ENCODE measurements at places on chromosomes 5 and 9.

- no peak for DNase-seq
These were observed 763 bp downstream of the TJP2 start for GRCh38 chr9:69174616-69175463.

GRCh38 chr9:110758201-110758600 is 89.6 kb downstream of the MUSK start:
- DNase-seq, result no peak

- DNase-seq, result no peak
These were observed 31.3 kb downstream of the ISOC1 start for GRCh38 chr5:129125819-129126218.

GRCh38 chr9:135945969-135946368 is 15.2 kb downstream of the UBAC1 start:
- DNase-seq, result no peak

DNA sequence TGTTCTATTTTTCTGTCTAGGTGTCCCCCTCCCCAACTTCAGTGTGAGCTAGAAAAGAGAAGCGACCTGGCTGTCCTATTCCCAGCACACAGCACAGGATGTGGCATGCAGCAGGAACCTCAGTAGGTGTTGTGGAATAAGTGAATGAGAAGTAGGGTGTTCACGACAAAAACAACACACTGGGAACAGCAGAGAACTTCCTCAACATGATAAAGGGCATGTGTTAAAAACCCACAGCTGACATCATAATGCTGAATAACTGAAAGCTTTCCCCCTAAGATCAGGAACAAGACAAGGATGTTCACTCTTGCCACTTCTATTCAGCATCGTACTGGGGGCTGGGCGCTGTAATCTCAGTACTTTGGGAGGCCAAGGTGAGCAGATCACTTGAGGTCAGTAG is 155.6 kb upstream of the ZNF618 start:
- no peak for DNase-seq

- DNase-seq, result no peak
These were observed 154.0 kb downstream of the MCTP1 start for GRCh38 chr5:95130941-95131340.

GRCh38 chr5:1270933-1271914 is 23.6 kb downstream of the TERT start:
- no peak for DNase-seq

DNA sequence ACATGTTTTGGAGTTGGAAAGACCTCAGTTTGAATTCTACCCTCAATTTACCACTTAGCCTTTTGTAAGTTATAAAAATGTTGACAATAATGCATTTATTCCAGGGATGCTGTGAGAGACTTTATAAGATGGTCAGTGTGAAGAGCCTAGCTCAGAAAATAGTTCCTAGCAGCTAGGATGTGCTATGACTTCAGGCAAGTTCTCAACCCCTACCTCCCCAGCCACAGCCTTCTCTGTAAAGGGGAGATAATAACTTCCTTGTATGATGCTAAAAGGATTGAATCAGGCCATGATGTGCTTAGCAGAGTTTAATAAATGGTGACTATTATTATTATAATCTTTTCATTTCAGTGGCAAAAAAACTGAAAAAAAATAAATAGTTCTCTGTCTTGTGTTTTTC is 77.6 kb downstream of the ALDH1A1 start:
- no peak for DNase-seq

- no peak for DNase-seq
These were observed 15.7 kb downstream of the TMEM8B start for GRCh38 chr9:35844628-35845270.

- no peak for DNase-seq
These were observed 6.1 kb downstream of the GAS1 start for GRCh38 chr9:86941197-86941596.

DNA sequence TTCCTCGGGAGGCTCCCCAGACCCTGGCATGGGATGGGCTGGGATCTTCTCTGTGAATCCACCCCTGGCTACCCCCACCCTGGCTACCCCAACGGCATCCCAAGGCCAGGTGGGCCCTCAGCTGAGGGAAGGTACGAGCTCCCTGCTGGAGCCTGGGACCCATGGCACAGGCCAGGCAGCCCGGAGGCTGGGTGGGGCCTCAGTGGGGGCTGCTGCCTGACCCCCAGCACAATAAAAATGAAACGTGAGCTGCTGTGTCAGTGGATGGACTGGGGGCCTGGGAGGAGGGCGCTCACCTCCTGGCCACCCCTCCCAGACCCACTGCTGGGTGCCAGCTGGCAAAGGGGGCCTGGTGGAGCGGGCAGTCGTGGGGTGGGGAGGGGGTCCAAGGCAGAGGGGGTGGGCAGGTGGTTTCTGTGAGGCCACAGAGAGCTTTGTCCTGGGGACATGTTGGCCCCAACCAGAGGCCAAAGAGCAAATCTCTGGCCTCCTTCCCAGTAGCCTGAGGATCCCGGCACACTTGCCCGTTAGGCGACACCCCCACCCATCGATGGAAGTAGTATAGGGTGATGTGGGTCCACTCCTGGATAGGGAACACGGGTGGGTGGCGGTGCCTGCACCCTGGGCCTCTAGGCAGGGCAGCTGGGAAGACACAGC is 9.8 kb downstream of the EGFL7 start:
- no peak for DNase-seq

DNA sequence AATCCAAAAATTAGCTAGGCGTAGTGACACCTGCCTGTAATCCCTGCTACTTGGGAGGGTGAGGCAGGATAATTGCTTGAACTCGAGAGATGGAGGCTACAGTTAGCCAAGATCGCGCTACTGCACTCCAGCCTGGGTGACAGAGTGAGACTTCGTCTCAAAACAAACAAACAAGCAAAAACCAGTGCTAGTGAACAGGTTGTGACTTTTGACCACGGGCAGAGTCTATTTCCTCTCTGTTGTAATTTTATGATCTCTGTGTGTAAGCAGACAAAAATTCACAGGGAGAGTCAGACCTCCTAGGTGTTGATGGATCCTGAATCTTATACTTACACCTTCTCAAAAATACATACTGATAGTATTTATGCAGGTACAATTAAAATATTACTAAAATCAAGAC is 65.8 kb downstream of the SPEF2 start:
- DNase-seq, result no peak

DNA sequence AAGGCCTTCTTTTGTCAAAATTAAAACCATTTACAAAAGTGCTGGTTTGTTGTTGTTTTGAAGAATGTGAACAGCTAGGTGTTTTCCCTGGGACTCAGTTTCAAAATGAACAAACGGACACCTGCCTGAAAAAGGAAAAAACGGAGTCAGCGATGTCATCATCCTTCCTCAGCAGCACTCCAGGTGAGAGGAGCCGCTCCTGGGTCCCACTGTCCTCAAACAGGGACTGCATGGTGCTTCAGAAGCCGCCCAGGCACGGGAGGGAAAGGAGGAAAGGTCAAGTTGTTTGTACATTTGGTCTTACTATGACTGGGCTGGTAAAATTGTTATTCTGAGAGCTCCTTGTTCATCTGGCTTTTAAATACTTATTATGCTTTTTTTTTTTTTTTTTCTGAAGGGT is 69.0 kb upstream of the ZSWIM6 start:
- no peak for DNase-seq

DNA sequence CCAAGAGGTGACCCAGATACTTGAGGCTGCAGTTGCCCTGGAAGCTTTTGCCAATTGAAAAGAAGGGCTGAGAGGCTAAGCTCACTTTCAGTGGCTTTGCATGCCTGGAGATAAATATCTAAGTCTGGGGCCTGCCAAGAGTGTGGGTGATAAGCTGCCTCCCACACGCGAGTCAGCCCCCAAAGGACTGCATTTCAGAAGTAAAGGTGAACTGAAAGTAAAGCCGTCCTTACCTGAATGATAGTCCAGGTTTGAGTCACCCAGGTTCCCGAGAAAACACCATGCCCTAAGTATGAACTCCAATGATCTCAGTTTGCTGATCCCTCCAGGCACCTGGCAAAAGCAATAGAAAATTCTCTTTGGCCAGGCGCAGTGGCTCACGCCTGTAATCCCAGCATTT is 22.5 kb upstream of the N4BP3 start:
- no peak for DNase-seq

GRCh38 chr5:162139190-162139589 is 71.6 kb downstream of the GABRG2 start:
- DNase-seq, result no peak

DNA sequence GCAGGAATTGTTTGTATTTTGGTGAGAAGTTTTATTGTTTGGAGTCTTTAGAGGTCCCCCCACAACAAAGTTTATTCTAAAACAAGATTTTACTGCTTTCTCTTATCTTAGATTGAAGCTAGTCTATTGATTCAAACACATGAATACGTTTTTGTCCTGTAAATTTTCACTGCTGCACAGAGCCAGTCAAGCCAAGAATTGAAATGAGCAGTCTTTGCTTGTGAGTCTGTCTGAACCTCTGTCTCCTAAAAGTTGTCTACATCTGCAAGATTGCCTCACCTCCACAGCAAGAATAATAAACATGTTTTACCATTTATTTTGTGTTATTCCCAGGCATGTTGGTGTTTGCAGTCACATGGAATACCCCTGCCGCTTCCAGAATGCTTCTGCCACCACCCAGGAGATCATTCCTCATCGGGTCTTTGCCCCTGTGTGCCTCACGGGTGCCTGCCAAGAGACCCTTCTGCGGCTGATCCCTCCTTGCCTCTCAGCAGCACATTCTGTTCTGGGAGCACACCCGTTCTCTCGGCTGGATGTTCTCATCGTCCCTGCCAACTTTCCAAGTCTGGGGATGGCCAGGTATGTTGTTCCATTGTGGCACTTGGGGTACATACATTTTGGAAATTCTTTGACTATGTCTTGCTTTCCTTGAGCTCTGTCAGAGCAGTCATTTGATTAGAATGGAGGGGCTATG is 74.1 kb downstream of the AOPEP start:
- DNase-seq, result no peak

DNA sequence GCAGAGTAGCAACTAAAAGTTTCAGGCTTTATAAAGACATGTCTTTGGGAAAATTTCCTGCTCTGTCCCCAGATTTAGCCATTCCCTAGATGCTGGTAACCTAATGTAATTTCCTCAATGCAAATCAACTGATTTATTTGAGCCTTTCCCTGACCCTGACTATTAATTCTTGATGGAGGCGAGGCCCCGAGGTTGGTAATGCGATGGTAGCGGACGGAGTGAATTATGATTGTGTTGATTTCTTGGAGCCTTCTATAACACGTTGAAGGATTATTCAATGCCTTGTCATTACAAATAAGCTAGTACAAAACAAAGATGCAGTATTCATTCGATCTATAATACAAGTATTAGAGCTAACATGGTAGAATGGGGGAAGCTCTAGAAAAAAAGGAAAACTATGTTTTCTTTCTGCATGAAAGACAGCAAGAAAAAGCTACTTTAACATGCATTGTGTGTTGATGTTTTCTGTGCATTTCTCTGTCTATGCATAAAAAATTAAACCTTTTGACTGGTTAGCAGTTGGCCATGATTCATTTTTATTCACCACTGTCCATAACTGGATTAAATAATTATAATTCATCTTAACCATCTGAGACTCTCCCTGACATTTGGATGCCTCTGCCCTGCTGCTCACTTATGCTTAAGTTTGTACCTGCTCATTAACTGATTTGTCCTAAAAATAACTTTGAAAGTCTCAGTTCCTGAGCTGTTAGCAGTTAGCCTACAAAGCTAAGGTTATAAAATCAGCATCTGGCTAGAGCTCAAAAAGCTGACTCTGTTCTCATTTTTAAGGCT is 490.2 kb upstream of the NUDT12 start:
- no peak for DNase-seq

DNA sequence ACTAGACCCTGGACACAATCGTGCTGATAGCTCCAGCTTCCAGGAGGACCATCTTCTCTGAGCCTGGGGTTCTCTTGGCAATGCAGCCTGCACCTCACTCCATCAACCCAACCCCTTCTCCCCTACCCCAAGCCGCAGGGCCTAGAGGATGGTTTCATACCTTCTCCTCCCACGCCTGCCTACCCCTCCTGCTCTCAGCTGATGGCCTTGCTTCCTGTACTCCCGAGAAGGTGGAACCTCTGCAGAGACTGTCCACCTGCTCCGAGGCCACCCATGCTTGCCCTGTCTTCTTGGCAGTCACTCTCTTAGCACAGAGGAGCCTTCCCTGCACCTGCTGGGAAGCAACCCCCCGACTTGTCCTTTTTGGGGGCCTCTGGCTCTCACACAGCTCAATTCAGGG is 241.9 kb downstream of the IRX2 start:
- no peak for DNase-seq

GRCh38 chr5:80041527-80041926 is 6.4 kb downstream of the THBS4 start:
- DNase-seq, result no peak

DNA sequence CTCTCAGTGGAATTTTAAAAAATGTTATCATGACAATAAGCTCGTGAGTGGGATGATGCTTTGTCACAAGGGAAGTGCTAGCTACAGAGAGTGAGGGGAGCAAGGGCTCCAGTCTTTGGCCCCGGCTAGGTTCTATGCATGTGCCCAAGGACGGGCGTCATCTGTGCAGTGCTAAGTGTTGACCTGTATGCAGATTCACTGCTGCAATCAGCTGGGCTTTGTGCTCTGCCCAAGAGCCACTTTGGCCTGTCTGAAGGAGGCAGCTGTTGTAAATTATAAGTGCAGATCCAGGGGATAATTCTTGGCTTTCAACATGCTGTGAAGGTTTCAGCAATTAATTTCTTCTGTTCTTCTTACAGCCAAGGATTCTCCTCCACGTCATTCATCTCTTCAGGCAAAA is 268.6 kb downstream of the PSAT1 start:
- DNase-seq, result no peak

DNA sequence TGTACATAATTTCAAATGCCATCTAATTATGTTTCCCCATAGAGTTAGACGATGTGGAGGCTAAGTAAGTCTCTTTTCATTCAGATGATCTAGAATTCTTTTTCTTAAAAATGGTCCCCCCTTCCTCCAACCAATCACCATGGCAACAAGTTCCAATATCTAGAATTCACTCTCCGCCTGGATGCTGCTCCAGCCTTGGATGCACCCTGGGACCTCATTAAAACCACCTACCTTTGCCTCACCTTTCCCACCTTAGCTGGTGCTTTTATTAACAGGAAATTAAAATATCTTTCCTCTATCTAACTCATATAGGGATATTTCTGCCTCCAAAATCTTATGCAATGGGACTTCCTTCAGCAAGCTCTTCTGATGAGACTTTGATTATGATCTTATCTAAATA is 49.0 kb downstream of the DIRAS2 start:
- no peak for DNase-seq

- no peak for DNase-seq
These were observed 64.9 kb downstream of the CCNH start for GRCh38 chr5:87347841-87348240.

DNA sequence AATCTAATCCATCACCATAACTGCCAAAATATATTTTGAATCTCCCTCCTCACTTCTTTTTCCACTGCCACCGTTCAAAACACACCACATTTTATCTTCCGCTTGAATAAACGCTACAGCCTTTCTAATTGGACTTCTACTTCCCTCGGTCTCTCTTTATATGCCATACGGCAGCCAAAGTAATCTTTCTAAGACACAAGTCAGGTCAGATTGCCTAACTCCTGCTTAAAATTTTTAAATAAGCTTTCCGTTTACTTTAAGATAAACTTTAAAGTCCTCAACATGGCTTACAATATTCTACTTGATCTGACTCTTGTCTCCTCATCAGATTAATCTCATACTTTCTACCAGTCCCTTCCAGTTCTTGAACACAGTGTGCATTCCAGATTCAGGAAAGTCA is 9.7 kb downstream of the AFF4 start:
- DNase-seq, result no peak

- DNase-seq, result no peak
These were observed 46.7 kb downstream of the VAV2 start for GRCh38 chr9:133945314-133945975.

Data from stimulated activated CD4-positive, alpha-beta T cell treated with anti-CD3 and anti-CD28 coated beads, Interleukin-1b, Interleukin-23, amount 100 ng/mL, for 1 hour (primary cell).